CD4-positive, alpha-beta memory T cell (primary cell): ENCODE measurements at places on chromosomes 6 and 20. TPM values are rescaled to one million over a fixed set of nuclear protein-coding genes. Genes with fewer than 3 reads are reported as not detected.

- peaks cover 5% of the 10 kb centered on the region for H3K36me3 ChIP-seq
- no peak overlapping the region for H3K27ac ChIP-seq
- DNase-seq = peak; percentile 51
- H3K4me3 ChIP-seq = no peak overlapping the region
- peaks cover 11% of the 10 kb centered on the region for H3K4me1 ChIP-seq
- H3K27me3 ChIP-seq = peaks cover 11% of the 10 kb centered on the region
These were observed 7.5 kb downstream of the SRXN1 start for GRCh38 chr20:645318-646106.

Gene CTCFL
- total RNA-seq = not detected

DNA sequence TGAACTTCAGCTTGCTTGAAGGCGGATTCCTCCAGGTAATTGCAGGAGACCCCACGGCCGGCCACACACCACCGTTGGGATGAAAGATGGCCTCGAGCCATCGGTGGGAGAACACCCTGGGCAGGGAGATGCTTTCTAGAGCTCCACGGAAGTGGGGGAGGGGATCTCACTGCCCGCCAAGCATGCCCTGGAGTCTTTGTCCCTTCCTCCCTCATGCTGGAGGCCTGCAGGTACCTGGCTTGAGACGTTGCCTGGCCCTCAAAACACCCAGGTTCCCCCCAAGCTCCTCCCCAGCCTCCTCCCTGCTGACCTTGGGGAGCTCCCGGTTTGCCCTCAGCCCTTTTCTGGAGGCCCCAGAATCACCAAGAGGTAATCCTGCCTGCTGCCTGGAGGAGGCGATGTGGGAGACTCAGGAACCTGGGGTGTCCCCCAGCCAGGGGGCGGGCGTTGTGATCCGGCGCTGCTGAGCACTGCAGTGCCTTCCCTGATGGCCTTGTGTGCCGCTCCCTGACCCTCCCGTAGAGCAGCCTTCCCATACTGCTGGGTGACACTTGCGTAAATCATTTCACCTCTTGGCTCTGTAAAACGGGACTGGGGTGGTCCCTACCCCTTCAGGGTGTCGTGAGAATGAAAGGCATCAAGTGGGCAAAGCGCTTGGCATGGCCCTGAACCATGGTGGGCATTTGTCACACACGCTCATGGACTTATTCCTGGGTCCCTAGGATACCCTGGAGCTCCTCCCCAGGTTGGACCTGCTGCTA, 91.4 kb downstream of the CEBPB start:
- DNase-seq = no peak
- no peaks in the 10 kb centered on the region for H3K27me3 ChIP-seq
- H3K4me1 ChIP-seq = peaks cover 6% of the 10 kb centered on the region
- H3K4me3 ChIP-seq = no peak overlapping the region
- H3K27ac ChIP-seq = no peak overlapping the region

DNA sequence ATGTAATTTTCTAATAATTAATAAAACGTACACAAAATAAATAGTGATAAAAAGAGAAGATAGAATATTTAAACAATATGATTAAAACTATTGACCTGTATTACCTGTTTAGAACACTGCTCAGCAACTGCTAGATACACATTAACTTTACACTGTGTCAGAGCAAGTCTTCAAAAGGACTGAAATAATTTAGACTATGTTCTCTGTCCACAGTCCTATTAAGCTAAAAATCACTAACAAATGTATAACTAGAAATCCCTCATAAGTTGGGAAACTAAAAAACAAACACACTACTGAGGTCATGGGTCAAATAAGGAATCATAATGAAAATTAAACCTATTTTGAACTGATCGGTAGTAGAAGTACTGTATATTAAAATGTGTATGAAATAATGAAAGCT, 181.7 kb downstream of the QKI start:
- no peak for DNase-seq
- H3K4me1 ChIP-seq = no peaks in the 10 kb centered on the region
- H3K27ac ChIP-seq = no peak overlapping the region
- H3K4me3 ChIP-seq = no peak overlapping the region
- no peaks in the 10 kb centered on the region for H3K36me3 ChIP-seq
- no peaks in the 10 kb centered on the region for H3K27me3 ChIP-seq

DNA sequence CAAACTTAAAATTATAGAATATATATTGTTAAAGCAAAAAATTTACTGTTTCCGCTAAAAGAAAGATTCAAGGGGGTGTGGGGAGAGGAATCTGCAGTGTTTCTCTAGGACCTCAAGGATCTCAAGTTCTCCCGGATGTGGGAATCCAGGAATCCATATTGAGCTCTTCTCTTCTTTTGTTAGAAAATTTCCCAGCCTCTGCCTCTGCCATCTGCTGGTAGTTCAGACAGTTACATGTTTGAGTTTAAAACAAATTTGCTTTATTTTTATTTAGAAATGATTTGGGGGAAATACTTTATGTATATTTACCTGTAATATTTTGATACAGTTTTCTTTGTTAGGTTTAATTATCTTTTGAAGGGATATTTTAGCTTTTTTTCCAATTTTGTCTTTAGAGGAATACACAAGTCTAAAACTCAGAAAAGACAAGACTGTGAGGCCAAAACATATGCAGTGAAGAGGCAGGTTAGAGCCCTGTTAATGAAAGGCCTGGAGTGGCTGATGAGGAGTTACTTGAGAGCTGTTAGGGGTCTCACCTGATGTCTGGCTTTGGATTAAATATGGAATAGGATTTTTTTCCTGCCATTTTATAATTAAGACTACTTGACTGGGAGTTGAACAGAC, 268.8 kb downstream of the ARID1B start:
- no peaks in the 10 kb centered on the region for H3K27me3 ChIP-seq
- H3K36me3 ChIP-seq = no peaks in the 10 kb centered on the region
- DNase-seq = no peak
- no peak overlapping the region for H3K27ac ChIP-seq

Gene PDYN
- total RNA-seq = not detected

- H3K4me3 ChIP-seq = no peak overlapping the region
- H3K27ac ChIP-seq = no peak overlapping the region
- peaks cover 5% of the 10 kb centered on the region for H3K36me3 ChIP-seq
These were observed 63.4 kb downstream of the ARID1B start for GRCh38 chr6:156840606-156841005.

Gene TGM3
- total RNA-seq = not detected

Gene COL11A2
- 1.2 TPM for total RNA-seq

Gene HLA-DOA
- 0.69 TPM for total RNA-seq

DNA sequence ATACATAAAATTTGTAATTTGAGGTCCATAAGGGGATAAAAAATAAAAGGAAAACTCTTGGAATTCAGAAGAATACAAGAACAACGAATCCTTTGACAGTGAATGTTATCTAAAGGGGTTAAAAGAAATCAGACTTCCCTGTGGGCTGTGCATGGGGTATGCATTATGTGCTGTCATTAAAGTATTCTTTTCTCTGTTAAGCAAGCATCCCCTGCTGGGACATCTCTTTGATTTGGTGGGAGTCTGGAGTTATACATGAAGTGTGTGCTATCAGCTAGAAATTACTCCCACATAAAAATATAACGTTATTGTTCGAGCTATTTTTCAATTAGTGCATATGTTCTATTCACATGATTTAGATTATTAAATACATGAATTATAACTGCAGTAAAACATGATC, 195.2 kb downstream of the CENPW start:
- H3K4me3 ChIP-seq = no peak overlapping the region
- no peak overlapping the region for H3K27ac ChIP-seq
- no peaks in the 10 kb centered on the region for H3K36me3 ChIP-seq
- no peaks in the 10 kb centered on the region for H3K27me3 ChIP-seq

- DNase-seq = no peak
- H3K27me3 ChIP-seq = no peaks in the 10 kb centered on the region
- H3K4me3 ChIP-seq = no peak overlapping the region
- no peaks in the 10 kb centered on the region for H3K36me3 ChIP-seq
- H3K4me1 ChIP-seq = no peaks in the 10 kb centered on the region
These were observed 95.1 kb upstream of the SASH1 start for GRCh38 chr6:148247386-148248063.

GRCh38 chr6:105459864-105460263, 57.0 kb upstream of the PREP start:
- no peak for DNase-seq
- H3K4me3 ChIP-seq = no peak overlapping the region
- peak overlapping the region; percentile 23 for H3K27ac ChIP-seq
- H3K27me3 ChIP-seq = no peaks in the 10 kb centered on the region
- H3K36me3 ChIP-seq = no peaks in the 10 kb centered on the region
- H3K4me1 ChIP-seq = peaks cover 19% of the 10 kb centered on the region

- H3K4me3 ChIP-seq = no peak overlapping the region
- H3K4me1 ChIP-seq = no peaks in the 10 kb centered on the region
- no peaks in the 10 kb centered on the region for H3K27me3 ChIP-seq
These were observed 42.5 kb downstream of the ID4 start for GRCh38 chr6:19879663-19880062.

Gene SEMG1
- total RNA-seq = not detected

DNA sequence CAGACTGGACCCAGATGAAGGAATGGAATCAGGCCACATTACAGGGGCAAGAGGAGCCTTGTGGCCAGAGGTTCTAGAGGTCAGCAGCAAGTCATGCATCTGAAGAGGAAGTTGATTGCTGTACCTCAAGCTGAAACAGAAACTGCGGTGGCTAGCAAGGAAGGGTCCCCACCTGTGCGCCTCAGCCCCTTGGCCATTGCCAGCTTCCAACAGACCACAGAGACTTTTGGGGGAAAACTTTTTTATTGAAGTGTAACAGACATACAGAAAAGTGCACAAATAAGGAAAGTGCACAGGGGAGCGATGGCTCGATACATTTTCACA, 26.8 kb upstream of the SLC9A8 start:
- H3K27ac ChIP-seq = no peak overlapping the region
- no peak overlapping the region for H3K4me3 ChIP-seq
- DNase-seq = no peak
- no peaks in the 10 kb centered on the region for H3K36me3 ChIP-seq
- peaks cover 4% of the 10 kb centered on the region for H3K4me1 ChIP-seq

GRCh38 chr20:25867776-25868649, 171.4 kb upstream of the ZNF337 start:
- H3K27ac ChIP-seq = no peak overlapping the region
- H3K4me3 ChIP-seq = peak overlapping the region; percentile 14
- no peaks in the 10 kb centered on the region for H3K27me3 ChIP-seq
- peak; percentile 72 for DNase-seq
- H3K4me1 ChIP-seq = peaks cover 15% of the 10 kb centered on the region
- H3K36me3 ChIP-seq = no peaks in the 10 kb centered on the region

DNA sequence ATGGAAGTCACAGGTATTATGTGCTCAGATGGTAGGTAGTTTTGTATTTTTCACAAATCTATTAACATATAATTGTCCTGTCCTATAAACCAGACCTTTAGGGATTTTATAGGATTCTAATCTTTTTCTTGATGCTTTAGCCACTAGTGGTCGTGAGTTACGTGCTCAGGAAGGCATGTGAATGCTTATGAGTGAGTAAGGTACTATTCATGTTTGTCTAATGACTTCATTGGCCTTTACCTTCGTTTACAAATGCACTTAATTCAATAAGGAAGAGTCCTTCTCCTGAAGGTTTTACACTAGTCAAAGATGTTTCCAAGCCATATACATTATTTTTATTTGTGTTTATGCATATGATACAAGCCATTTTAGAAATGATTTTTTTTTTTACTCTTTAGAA, 23.0 kb downstream of the PACRG start:
- H3K36me3 ChIP-seq = no peaks in the 10 kb centered on the region
- no peak overlapping the region for H3K27ac ChIP-seq
- no peak for DNase-seq
- no peaks in the 10 kb centered on the region for H3K4me1 ChIP-seq
- H3K4me3 ChIP-seq = no peak overlapping the region

DNA sequence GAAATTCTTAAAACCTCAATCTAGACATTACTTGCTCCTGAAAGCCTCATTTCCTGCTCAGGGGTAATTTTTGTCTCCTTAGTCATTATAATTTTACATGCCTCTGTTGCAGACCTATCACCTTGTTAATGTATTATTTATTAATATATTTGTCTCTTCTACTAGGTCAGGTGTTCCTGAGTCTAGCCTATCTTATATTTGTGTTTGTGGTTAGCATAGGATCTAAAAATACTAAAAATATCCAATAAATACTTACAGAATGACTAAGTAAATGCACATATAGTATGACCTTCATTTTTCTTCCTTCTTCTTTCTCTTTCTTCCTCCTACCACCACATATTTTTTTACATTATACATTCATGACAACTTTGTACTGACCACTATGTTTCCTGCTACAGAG, 268.9 kb upstream of the HS3ST5 start:
- H3K4me1 ChIP-seq = no peaks in the 10 kb centered on the region
- no peaks in the 10 kb centered on the region for H3K36me3 ChIP-seq
- H3K27ac ChIP-seq = no peak overlapping the region
- H3K4me3 ChIP-seq = no peak overlapping the region
- DNase-seq = no peak

Gene TAGAP
- 161 TPM for total RNA-seq

Gene PMEPA1
- total RNA-seq = 8.1 TPM

GRCh38 chr6:34246563-34247391, 2.0 kb downstream of the SMIM29 start:
- no peaks in the 10 kb centered on the region for H3K27me3 ChIP-seq
- peaks cover 57% of the 10 kb centered on the region for H3K4me1 ChIP-seq
- no peak overlapping the region for H3K4me3 ChIP-seq
- peak overlapping the region; percentile 90 for H3K27ac ChIP-seq
- peak; percentile 32 for DNase-seq
